Activated B cell treated with CpG ODN at 0.5 μM for 24 hours (primary cell): ENCODE measurements at places on chromosomes 3 and 15. TPM values are rescaled to one million over a fixed set of nuclear protein-coding genes. Genes with fewer than 3 reads are reported as not detected.

SLC6A1 gene
- total RNA-seq: not detected in 2 replicates

LRRC2 gene
- total RNA-seq: not detected in 2 replicates

FHIT gene
- 3.8 and 5.5 TPM in 2 replicates for total RNA-seq

CAMP gene
- total RNA-seq: 0.29 TPM in 1 of 2 replicates, not detected in the other

HIGD2B gene
- 0.20 and 0.55 TPM in 2 replicates for total RNA-seq

CFAP100 gene
- total RNA-seq: not detected in 2 replicates

PLIN1 gene
- total RNA-seq: 0.27 and 0.71 TPM in 2 replicates

GABRA5 gene
- not detected in 2 replicates for total RNA-seq

LRTM1 gene
- not detected in 2 replicates for total RNA-seq

TTLL13 gene
- 0.49 and 2.2 TPM in 2 replicates for total RNA-seq

VEPH1 gene
- total RNA-seq: not detected in 2 replicates

GOLGA6L24 gene
- total RNA-seq: not detected in 2 replicates

POTEB3 gene
- total RNA-seq: not detected in 2 replicates

SETD5 gene
- 144 and 162 TPM in 2 replicates for total RNA-seq

GRM2 gene
- 0.58 and 1.4 TPM in 2 replicates for total RNA-seq

GFM1 gene
- total RNA-seq: 46.8 and 56.4 TPM in 2 replicates

PLXNA1 gene
- 47.2 and 55.2 TPM in 2 replicates for total RNA-seq

AADACL2 gene
- total RNA-seq: not detected in 2 replicates
